Renal pelvis (tissue), 12 donors: ENCODE measurements at places on chromosomes 7 and 10. TPM values are rescaled to one million over a fixed set of nuclear protein-coding genes. Genes with fewer than 3 reads are reported as not detected.

DNA sequence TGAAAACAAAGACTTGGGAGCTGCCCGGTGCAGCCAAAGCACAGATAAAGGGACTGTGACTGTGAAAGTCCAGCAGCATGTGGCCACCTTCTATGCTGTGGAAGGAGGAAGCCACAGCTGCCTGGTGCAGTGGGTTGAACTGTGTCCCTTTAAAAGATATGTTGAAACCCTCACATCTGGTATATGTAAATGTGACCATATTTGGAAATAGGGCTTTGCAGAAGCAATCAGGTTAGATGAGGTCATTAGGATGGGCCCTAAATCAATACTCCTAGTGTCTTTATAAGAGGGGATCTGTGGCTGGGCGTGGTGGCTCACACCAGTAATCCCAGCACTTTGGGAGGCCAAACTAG is 136.9 kb downstream of the GLI3 start:
- no peak for DNase-seq

DNA sequence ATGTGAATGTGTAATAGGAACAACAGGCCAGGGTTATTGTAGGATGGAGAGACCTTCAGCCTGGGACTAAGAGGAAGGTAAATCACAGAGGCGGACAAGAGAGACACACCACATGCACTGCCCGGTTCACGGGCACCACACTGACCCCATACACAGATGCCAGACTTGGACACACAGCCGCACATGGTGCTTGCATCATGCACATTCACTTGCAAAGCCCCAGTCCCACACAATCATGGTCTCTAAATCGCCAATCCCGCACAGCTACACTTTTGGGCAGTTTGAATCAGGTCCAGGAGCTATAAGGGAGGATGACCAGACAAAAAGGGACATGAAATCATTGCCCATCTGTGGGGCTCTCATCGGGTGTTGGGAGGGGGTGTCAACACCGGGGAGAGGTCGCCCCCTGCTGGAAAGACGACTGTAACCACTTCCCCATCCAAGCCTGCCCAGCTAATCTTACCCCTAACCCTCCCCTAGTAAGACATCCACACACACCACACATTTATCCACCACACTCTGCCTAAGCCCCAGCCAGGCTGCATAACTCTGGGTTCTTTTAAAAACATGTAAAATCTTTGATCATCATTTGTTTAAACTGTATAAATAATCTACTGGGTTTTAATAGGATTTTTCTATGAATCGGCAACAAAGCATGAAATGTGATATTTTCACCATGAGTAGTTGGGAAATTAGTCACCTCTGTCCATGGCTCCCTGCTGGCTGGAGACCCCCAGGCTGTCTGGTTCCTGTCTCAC is 40.5 kb upstream of the SLF2 start:
- peak; percentile 73 for DNase-seq

GRCh38 chr10:99395750-99396445 is 34.5 kb downstream of the GOT1 start:
- DNase-seq: peak; percentile 41

GRCh38 chr10:113480851-113481502 is 71.9 kb upstream of the HABP2 start:
- DNase-seq: no peak

A1CF gene
- polyA plus RNA-seq: 8.6 TPM

DNA sequence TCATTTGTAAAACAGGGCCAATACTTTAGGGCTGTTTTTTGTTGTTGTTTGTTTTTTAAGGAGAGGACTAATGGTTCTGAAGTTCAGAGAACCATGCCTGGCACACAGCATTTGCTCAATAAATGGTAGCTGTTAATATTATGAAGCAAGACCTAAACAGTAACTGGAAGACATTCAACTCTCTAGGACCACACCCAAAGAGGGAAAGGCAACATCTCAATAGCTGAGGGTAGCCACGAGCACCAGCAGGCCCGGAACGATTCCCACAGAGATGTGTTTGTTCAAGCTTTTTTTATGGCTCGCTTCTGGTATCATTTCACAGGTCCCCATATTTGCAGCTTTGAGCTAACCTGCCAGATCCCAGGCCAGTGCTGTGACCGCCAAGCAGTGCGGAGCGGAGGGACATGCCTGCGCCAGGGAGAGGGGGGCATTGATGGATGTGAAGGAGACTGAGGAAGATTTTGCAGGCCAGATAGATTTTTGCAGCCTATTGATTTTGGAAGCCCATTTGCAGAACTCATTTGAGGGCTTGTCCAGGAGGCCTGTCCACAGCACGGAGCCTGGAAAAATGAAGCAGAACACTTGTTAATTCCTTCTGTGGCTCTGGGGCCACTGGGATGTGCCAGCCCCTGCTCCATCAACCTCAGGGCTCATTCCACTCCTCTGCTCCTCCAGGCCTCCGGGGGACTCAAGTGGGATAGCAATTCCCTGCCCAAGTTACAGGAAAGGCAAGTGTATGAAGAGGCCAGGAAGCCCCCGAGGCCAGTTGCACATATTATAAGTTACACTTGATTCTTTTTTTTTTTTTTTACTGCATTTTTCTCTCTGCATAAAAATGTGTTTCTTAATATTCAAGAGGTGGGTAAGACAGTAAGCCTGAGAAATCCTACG is 57.3 kb upstream of the FGFR2 start:
- DNase-seq: no peak

DNA sequence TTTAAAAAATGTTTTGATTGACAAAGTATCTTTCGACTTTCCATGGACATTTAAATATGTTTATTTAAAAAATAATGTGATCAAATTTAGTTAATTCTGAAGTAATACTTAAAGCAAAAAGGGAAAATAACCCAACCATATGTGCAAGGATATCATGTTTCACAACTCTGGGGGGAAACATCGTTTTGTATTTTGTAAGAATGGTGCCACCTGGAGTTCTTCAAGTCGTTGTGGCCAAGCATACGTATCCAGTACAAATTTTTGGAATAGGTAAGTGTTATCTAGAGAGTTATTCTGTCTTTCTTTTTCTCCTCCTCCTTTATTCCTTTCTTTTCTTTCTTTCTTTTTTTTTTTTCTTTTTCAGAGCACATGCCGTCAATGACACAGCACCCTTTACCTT is 176.2 kb upstream of the CSTF2T start:
- DNase-seq: no peak

DNA sequence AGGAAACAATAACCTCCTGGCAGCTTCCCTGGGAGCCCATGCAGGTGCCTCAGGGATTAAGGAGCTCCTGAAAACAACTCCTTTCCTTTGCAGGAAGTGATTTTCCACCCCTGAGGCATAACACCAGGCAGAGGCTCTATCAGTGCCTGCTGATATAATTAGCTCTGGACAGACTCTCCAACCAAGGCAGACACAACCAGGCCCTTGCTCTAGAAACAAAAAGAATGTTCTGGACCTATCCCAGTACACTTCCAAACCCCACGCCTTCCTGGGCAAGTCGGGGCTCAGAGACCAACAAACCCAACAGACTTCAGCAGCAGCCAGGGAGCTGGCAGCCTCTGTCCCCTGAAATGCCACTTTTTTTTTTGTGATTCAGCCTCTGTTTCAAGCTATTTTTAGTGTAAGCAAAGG is 247.1 kb downstream of the KCNMA1 start:
- DNase-seq: no peak

DNA sequence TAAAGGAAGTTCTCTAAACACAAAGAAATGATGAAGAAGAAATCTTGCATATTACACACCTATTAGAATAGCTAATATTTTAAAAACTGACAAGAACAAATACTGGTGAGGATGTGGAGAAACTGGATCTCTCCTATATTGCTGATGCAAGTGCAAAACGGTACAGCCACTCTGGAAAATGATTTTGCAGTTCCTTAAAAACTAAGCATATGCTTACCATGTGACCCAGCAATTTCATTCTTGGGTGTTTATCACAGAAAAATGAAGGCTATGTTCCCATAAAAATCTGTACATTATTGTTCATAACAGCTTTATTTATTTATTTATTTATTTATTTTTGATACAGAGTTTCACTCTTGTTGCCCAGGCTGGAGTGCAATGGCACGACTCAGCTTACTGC is 14.9 kb upstream of the PLEKHA1 start:
- no peak for DNase-seq

- no peak for DNase-seq
Measured at GRCh38 chr10:61919646-61920215, 18.2 kb downstream of the ARID5B start.

DNA sequence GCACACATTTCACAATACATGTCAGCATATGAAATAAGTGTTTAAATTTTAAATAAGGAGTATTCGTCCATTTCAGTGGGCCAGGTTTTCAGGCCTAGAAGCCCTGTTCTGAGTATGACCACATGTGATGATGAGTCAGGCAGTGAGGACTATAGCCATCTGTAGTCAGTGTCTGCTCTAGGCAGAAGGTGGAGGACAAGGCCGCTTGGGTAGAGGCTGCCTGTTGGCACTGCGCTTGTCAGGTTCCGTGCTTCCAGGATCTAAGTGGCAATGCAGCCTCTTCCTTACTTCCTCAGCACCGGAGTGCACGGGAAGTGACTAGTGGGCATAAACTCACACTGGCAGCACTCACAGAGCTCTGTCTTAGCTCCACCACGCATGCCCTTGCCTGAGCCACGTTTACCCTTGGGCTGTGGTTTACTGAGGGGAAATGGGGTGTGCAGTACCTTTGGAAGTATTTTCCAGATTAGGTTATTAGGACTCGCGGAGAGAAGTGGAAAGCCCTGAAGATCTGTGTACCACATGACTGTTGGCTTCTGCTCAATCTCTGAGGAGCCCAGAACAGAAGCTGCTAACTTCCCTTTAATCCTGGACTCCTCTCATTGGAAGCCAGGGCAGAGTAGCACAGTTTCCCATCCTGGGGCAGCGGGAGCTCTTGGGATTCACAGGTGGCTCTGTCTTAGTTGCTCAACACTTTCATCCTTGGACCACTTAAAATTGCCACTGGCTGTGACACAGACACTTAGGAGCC is 87.5 kb upstream of the GJD4 start:
- no peak for DNase-seq

GRCh38 chr10:71353639-71354038 is 34.6 kb downstream of the SLC29A3 start:
- DNase-seq: no peak

DNA sequence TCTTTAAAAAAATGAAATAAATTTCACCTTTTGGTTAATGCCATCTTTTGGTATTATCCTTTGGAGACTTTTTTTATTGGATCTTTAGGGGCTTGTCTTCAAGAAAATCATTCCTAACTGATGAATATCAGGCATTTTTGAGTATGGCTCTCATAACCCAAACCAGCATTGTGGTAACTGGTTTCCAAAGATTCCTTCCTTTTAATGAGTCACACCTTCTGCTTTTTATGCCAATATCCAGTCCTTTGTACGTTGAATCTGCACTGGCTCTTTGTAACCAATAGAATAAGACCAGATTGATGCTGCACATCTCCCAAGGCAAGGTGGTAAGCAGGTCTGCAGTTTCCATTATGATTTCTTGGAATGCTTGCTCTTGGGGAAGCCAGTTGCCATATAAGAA is 89.1 kb downstream of the GPR158 start:
- no peak for DNase-seq

DNA sequence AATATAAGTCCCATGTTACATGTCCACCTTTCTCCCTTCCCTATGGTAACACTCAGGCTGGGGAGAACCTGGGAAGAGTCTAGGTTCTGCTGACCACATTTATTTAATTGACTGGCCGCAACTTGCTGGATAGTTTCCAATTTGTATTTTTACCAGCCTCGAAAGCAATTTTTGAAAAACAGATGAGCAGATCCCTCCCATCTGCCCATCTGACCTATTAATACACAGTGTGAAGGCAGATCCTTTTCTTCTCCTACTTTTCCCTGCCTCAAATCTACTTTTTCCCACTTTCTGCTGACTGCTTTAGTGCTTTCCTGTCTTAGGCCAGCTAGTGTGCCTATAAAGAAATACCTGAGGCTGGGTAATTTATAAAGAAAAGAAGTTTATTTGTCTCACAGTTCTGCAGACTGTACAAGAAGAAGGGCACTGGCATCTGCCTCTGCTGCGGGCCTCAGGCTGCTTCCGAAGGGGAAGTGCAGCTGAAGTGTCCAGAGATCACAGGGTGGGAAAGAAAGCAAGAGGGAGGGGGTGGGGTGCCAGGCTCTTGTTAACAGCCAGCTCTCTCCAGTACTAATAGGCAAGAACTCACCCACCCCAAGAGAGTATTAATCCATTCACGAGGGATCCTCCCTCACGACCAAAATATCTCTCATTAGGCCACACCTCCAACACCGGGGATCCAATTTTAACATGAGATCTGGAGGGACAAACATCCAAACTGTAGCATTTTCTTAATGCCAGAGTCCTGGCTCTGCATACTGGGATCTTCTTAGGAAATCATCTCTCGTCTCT is 336.0 kb upstream of the IGFBP3 start:
- no peak for DNase-seq

DNA sequence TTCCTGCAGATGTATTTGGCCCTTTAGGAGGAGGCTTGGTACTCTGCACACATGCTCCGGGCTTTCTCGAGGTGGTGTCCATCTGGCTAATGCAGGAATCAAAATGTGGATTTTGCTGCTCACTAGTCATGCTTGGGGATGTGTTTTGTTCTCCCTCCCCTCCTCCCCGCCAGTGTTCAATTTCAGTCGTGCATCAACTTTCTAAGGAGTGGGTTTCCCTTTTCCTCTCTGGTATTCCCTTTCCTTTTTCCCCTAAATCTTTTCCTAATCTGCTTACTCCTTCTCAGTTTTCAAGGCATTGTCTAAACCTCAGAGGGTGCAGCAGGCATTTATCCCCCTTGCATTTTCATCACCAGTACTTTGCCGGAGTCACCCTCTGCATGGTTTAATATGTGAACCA is 201.8 kb downstream of the CCDC3 start:
- no peak for DNase-seq

DNA sequence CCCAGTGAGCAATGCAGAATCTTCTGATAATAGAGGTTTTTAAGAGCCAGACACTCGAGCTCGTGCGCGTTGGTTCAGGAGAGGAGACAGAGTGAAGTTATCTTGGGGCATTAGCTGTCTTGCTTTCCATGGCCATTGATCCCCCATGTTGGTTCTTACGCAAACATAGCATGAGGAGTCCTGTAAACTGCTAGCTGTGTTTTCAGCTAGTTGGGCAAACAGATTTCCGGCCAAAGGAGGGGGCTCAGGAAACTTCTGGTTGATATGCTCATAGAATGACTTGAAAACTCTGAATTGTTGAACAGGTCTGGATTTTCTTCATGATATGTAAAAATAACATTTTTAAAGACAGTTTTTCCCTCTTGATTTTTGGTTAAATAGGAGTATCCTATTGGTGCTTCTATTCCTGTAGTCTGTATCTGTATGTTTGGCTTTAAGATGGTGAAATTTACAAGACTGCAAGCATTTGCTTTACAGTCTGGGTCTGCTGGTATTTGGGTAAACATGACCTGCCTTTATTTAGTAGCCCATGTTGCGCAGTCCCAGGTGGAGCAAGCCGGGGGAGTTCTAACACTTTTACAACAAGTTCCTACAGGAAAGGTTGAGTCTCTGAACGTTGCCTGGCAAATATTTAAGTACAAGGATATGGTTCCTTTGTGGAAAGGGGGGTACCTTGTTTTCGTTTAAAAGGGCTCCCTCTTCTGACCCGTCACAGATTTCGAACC is 218.4 kb upstream of the KCND2 start:
- DNase-seq: no peak

BTBD16 gene
- polyA plus RNA-seq: 0.96 TPM
